NCI-H1417 treated with DMSO at 0.1 percent for 48 hours (cell line): ENCODE measurements at places on chromosomes 5 and 9.

GRCh38 chr5:119322948-119323537, 32.8 kb upstream of the TNFAIP8 start:
- DNase-seq = no peak

DNA sequence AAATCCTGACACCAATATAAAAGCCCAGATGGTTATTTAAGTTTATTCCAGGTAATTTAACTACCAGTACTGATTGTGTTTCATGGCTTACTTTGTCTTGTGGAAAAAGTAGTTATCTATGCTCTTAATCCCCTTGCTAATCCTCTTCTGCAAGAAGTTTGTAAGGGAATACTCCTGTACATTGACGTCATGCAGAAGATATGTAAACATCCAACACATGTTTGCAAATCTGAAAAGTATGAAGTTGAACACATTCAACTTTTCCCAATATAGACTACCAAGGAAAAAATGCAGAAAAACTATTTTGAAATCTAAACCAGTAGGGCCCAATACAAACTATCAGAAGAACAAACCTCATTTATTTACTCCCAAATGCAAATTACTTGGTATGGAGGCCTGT, 56.3 kb upstream of the ELL2 start:
- no peak for DNase-seq

DNA sequence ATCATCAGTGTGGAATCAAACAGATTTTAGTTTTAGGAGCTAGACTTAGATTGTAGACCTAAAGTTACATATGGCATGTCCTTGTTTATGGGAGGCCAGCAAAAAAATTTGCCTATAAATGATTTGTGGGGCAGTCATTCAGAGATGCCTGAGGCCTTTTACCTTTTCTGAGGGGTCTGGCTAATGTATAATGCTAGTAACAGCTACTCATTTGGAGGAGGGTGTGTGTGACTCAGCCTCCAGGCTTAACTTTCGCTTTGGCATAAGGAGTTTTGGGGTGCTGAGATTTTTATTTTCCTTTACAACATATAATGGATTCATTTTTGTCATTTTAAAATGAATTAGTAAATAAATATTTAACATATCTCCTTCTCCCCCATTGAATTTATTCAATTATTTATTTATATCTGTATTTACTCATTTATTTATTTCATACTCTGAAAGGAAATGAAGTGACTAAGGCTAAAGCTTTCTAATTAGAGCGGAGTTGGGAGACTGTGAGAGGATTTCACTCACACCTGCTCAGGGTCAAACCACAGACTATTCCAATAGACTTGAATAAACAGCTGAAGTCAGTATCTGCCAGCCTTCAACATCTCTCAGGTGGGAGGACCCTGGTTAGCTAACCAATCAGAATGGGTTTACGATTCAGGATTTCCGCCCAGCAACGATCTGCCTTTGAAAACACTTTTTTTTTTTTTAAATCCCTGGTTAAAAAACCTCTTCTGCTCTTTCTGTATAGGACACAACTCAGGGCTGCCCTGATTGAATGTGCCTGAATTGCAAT, 487.5 kb upstream of the SGCD start:
- no peak for DNase-seq

DNA sequence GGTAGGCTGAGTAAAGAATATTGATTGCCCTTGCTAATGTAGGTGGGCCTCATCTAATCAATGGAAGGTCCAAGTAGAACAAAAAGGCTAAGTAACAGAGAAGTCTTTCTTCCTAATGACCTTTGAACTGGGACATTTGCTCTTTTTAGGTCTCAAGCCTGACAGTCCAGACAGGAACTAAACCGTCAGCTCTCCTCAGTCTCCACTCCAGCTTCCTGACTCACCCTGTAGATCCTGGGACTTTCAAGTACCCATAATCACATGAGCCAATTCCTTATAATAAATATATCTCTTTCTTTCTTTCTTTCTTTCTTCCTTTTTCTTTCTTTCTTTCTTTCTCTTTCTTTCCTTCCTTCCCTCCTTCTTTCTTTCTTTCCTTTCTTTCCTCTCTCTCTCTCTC, 479.5 kb upstream of the PAPPA start:
- no peak for DNase-seq

DNA sequence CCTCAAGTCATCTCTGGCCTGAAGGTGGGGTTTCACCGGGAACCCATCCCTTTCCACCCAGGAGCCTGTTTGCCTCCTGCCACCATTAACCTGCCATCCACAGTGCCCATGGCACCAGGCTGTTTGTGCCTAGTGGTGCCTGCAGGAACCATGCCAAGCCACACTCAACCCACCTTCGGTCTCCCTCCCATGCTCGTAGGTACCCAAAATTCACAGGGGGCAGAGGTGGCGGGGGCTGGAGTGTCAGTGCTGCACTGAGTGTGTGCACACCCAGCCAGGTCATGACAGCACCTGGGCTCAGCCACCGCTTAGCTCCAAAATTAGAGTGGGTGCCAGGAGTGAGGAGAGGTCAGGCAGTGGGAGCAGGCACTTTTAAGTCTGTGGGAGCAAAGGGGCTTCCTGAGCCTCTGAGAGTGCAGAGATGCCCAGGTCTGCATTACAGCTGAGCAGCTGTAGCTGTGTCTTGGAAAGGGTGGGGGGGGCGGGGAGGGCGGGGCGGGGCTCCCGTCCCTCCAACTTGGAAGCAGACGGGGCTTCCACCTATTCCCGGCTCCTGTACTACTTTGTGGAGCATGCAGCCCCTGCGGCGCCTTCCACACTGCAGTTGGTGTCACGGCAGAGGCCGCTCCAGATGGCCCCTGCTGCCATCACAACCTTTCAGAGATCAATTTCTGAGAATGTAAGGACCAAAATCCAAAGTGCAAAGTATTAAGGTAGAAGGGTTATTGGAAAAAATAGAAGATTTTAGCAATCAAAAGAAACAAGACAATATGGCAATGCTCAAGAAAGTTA, 2396.8 kb upstream of the C9orf72 start:
- DNase-seq = no peak

DNA sequence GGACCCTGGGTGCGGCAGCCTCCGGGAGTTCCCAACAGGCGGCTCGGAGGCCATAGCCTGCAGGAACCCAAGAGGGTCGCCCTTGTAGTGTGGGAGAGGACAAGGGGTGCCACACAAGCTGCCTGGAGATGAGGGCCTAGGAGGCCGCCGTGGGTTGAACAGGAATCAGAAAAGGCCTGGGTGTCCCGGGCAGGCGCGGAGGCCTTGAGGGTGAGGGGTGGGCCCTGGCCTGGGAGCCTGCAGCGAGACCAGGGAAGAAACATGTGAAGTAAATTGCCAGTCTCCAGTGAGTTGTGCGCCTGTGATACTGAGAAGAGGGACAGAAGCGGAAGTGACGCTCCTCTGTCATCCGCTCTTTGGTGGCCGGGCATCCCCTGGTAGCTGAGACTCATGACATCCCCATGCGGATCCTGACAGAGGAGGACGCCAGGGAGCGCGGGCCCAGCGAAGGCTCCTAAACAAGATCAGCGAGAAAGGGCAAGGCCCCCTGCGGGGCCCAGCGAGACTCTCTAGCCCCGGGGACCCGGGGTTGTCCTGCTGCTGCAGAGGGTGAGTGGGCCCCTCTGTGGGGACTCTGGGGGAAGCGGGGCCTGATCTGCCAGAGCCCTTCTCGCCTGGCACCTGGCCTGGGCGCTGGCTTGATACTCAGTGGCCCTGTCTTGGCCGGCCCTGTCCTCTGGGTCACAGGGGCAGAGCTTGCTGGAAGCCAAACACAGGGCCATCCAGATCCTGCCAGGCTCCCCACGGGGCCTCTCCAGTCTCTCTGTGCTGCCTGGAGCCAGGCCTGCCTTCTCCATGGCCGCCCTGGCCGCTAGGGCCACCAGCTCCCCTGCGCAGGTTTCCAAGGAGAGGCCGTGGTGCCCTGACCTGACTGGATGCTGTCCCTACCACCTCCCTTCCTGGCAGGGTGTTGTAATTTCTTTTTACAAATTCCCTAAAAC, 788.4 kb downstream of the TLE4 start:
- no peak for DNase-seq

GRCh38 chr9:69895185-69895584, 74.6 kb downstream of the CFAP95 start:
- DNase-seq = no peak

DNA sequence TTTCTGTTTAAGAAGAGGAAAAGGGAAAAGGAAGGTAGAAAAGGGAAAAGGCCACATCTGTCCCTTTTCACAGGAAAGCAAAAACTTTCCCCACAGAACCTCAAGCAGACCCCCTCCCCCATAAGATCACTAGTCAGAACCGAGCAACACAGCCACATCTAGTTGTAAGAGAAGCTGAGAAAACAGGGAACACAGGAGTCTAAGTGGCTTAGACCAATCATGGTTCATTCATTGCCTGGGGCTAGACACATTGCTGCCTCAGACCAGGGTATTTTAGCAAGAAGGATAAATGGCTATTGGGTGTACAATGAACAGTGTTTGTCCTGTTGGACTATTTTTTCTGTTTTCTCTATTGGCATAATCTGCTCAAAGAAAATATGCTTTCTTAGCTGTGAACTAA, 98.0 kb downstream of the ARL15 start:
- no peak for DNase-seq

GRCh38 chr5:169942181-169942580, 38.1 kb downstream of the INSYN2B start:
- no peak for DNase-seq

GRCh38 chr5:77972469-77973252, 196.5 kb upstream of the TBCA start:
- no peak for DNase-seq

- no peak for DNase-seq
Measured at GRCh38 chr5:20536813-20537212, 548.8 kb upstream of the CDH18 start.

DNA sequence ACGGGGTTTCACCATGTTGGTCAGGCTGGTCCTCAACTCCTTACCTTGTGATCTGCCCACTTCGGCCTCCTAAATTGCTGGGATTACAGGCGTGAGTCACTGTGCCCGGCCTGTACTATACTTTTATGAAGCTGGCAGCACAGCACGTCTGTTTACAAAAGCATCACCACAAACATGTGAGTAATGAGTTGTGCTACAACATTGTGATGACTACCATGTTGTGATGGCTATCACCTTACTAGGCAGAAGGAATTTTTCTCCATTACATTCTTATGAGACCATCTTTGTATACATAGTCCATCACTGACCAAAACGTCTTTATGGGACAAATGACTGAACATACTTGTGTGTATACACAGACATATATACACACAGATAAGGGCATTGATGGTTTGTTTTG, 1019.0 kb downstream of the CDH18 start:
- DNase-seq = no peak

DNA sequence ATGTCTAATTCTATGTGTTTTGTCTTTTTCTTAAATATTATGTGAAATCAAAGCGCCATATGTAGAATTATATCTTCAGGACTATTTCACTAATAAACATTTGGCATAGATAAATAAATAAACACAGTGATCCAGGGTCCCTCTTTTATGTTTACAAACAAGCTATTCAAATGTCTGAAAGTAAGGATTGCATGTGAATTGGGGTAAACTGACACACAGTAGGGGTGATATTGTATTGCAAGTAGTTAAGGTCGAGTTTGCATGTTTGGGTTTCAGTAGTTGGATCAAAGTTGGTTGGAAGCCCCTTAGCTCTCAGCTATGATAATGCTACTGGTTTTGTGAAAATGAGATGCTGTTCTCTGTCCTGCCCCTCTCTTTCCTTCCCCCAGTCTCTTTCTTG, 11.4 kb downstream of the ISL1 start:
- DNase-seq = no peak

GRCh38 chr9:108416324-108416723, 439.5 kb downstream of the ACTL7B start:
- no peak for DNase-seq

DNA sequence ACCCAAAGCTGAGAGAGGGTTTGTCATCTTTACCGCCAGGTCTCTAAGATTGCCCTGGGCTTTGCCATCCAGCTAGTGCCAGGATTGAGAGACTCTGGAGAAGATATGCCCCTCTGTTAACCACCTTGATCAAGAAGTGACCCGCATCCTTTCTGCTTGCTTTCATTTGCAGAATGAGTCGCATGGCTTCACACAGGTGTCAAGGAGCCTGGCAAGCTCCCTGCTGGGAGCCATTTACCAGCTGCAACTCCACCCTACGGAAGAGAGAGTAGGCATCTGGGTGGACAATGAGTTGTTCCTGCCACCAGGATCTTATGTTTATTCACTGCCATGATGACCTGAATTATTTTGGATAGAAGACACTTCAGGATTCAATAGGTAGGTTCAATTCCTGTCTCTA, 43.0 kb downstream of the HSD17B3 start:
- no peak for DNase-seq

GRCh38 chr5:146993876-146994530, 115.4 kb upstream of the PPP2R2B start:
- no peak for DNase-seq

- no peak for DNase-seq
Measured at GRCh38 chr9:113599646-113600022, 136.1 kb downstream of the RGS3 start.

DNA sequence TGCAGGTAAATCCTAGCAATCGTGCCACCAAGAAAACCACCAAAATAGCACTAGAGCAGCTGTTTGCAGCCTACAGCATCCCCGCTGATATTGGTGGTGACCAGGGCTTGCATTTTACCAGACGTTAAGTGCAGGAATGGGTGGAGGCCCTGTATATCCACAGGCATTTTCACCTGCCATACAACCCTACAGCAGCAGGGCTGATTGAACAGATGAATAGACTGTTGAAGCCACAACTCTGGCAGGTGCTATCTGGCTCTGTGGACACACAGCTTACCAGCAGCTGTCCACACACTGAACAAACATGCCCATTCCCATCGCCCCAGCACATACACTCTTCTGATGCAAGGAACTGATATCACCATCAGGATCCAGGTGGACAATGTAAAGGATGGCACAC, 154.5 kb upstream of the APC start:
- no peak for DNase-seq

DNA sequence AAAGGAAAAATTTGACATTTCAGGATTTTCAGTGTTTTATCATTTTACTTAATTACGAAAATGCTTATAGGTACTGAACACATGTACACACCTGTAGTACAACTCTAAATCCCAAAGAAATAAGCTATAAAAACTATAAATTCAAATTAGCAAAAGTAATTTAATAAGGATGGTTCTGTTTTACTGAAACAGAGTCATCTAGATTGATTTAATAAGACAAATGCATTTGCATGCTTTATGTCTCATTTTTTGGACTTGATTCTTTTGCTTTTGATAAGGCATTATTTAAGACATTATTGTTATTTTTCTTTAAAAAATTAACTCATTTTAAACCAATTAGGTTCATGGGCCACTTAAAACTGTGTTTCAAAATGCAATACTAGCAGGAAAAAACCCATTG, 201.2 kb downstream of the PIK3R1 start:
- DNase-seq = no peak

DNA sequence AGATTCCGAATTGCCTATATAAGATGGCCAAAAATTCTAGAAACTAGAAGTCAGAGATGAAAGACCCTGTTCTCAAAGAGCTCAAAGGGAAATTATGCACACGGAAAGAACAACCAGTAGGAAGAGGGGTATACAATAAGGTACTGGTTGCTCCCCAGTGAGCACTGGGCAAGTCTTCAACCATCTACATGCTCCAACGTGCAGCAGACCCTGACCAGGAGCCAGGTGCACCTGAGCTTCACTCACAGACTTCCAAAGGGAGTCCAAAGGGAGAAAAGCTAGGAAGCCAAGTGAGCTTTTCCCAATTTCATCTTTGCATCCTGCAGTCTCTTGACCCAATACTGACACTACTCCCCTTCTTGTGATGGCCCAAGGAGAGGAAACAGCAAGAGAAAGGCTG, 3.9 kb downstream of the REEP5 start:
- no peak for DNase-seq
